Activated naive CD8-positive, alpha-beta T cell treated with anti-CD3 and anti-CD28 coated beads, Interleukin-2, amount 50 U/mL, for 24 hours (primary cell): ENCODE measurements at places on chromosomes 7 and 10.

DNA sequence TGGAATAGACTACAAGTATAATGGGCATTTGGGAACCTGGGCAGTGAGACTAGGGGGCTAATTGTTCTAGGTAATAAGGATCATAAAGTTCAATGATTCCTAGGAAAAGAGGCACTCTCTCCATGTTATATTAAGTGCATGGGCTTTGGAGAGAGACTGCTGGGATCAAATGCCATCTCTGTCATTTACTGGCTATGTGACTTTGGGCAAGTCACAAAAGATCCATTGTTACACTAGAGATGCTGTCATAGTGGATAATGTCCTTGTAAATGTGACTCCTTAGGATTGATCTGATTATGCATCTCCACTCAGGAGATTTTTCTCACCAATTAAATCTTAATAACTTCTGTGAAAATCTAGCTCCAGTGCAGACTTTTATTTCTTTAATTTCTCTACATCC, 156.3 kb upstream of the CACNA2D1 start:
- DNase-seq, result no peak

DNA sequence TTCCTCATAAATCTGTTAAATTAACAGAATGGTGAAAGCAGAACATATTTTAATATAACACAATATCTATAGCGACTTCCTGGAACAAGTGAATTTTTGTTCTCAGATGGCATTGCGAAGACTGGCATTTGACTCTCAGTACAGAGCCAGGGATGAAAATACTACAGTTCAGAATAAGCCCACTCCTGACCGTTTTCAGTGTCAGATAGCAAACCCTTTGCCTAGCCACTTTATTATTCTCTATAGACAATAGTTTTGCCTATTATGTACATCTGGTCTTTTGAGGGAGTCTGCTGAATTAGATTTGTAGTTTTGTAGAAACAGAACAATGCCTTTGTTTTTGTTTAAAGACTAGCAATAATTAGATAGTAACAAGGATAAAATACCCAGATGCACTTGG, 2.3 kb downstream of the MINPP1 start:
- no peak for DNase-seq

DNA sequence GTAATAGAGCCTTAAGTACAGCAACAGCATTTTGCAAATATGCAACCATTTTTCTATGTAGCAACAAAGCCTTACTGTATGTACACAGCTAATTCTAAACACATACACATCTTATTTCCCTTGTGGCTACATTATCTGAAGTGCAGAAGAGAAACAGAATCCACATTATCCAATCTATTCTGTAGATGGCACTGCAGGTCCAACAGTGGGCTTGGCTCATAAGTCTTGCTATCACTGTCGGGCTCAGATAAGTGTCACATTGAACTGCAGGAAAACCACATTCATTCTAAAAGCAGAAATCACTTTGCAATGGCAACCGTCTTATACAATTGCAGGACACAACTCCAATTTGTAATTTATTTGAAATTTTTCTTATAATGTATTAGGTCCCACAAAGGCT, 109.8 kb upstream of the NOBOX start:
- DNase-seq, result no peak

DNA sequence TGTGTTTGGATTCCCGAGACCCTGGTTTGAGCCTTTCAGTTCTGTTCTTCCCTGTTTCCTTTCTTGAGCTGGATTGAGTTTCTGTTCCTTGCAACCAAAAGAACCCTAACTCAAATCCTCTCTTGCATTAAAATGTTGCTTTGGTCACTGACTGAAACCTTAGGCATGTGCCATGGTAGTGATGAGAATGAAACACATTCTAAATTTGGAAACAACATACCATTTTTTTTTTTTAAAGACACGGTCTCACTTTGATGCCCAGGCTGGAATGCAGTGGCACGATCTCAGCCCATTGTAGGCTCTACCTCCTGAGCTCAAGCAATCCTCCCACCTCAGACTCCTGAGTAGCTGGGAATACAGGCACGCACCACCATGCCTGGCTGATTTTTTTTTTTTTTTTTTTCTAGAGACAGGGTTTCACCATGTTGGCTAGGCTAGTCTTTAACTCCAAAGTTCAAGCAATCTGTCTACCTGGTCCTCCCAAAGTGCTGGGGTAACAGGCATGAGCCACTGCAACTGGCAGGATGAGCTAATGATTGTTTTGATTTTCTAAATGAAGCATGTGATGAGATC, 8.4 kb downstream of the THAP5 start:
- DNase-seq, result no peak

- DNase-seq, result no peak
Observed at GRCh38 chr7:117791877-117792780, 81.1 kb downstream of the CTTNBP2 start.

DNA sequence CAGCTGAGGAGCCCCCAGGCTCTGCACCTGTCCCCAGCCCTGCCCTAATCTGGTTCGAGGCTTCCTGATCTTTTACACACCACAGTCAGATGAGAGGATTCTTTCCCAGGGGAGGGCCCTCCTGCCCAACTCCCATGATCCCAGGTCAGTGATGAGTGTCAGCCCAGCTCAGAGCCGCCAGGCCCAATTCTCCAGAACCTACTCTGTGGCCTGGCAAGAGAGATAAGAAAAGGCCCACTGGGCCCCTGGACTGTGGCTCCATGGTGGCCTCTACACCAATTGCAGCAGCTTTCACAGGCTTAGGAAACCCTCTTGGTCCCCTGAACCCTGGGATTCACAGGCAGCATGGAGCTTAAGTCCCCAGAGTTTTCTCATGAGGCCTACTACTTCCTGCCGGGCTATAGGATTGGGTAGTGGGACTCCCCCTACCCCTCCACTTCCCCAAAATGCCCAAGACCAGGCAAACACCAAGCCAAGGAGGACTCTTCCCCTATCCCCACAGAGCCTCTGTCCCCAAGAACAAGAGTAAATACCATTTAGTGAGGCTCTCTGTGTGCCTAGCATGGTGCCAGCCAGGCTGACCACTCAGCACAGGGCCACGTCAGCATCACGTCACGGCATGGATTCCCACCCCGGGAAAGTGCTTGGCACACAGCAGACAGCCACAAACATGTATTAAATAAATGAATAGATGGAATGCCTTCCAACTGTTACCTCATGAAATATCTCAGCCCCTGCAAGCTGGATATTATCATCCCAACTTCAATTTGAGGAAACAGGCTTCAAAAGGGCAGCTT, 100.0 kb downstream of the GRID1 start:
- DNase-seq, result no peak

DNA sequence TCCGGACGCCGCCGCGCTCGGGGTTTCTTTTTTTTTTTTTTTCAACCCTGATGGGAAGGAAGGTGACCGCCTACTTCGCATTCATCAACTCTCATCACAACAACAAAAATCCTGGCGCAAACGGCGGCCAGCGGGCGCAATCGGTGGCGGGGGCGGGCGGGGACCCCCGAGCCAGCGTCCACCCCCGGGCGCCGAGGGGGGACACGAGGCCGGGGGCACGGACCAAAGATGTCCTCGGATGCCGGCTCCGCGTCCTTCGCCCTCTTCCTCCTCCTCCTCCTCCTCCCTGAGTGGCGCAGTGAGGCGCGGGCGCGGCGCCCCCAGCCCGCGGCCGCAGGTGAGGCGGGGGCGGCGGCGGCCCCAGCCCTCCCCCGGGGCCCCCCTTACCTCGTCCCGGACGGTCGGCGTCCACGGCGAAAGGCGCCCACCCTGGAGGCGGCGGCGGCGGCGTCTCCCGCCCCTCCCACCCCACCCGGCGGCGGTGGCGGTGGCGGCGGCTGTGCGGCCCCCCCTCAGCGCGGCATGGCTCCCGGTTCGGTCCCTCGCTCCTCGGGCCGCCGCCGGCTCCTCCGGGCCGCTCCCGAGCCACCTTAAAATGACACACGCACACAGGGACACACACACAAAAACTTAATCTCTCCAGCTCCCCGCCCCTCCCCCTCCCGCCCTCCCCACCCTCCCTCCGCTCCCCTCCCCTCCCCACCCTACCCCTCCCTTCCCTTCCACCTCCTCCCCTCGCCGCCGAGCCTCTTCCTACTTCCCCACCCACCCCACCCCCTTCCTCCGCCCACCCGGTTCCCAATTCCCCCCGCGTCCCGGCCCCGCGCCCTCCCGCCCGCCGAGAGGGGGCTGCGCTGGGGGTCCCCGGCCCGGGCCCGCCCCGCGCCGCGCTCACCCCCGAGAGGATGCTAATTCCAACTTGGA, at the start of gene CTBP2:
Gene CTBP2, minus strand, starts transcription at position 632 of the 924 bp plus-strand sequence.
- no peak for DNase-seq

- DNase-seq, result no peak
Observed at GRCh38 chr7:94406696-94407095, 12.0 kb downstream of the COL1A2 start.

DNA sequence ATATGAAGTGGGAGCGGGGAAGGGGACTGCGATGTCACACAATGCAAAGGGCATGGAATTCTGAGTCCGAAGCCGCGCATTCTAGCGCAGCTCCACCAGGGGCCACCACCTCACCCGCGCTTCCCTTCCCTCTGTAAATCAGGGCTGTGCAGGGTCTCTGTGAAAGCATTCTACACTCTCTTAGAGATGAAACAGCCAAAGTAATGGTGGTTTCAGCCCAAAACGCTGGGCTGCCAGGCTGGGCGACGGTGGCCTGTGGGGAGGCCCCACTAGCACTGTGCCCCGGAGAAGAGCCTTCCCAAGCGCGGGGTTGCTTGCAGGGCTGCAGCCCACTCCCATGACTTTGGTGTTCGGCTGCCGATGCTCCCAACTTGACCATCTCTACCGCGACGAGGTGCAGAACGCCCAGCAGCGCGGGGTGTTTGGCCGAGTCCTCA, 11.4 kb downstream of the ATG9B start:
- DNase-seq, result no peak

- no peak for DNase-seq
Observed at GRCh38 chr7:34900891-34901513, 136.3 kb downstream of the DPY19L1 start.

DNA sequence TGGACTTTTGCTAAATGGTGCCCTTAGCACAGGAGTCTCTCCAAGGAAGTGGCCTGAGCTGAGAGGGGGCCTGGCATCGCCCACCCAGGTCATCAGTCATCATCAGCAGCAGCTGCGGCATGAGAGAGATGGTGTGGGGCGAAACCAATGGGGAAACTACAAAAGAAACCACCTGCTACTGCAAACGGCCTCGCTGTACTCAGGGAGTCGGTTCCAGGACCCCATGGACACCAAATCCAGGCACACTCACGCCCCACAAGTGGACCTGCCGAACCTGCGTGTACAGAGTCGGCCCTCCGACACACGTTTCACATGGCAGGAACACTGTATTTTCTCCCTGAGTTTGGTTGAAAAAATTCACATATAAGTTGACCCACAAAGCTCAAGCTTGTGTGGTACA, 37.8 kb downstream of the DIP2C start:
- no peak for DNase-seq

GRCh38 chr10:90051053-90051452, 349.7 kb downstream of the KIF20B start:
- DNase-seq, result no peak

DNA sequence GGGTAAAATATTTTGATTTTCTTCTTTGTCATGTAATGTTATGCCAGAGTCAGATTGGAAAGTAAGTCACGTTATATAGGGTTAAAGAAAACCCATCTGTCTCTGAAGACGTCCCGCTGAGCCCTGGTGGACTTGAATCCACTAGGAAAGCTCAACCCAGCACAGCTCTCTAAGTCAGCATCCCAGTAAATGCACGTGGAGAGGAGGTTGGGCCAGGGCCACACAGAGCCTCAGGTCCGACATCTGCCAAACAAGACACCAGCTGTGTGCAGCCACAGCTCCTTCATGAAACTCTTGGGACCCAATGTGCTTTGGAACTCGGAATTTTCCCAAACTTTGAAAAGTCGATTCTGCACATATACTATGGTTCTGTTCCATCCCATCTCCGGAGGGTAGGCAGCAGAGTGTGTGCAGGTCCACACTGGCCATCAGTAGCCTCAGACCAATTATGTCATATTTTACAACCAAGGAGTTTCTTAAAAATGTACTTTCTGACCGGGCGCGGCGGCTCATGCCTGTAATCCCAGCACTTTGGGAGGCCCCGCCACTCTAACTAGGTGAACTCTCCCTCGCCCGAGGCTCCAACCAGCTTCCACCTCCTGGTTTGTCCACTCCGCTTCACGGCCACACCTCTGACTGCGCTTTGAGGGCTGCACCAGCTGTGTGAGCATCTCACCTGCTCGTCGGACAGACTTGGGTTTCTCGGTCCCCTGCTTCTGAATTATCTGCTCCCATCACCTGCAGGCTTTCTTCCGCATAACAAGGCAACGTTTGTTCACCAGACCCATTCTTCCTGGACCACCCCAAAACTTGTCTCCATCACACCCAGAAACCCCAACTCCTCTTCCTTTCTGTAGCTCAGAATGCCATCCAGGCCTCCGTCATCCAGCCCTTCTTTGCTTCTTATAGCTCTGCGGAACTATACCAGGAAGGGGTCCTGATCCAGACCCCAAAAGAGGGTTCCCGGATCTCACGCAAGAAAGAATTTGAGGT, 29.7 kb upstream of the DNAJB6 start:
- DNase-seq, result no peak

GRCh38 chr10:127836966-127837365, 55.8 kb downstream of the CLRN3 start:
- no peak for DNase-seq

- DNase-seq, result no peak
Observed at GRCh38 chr7:6315746-6316145, 43.3 kb upstream of the CYTH3 start.

GRCh38 chr10:122678266-122678665, 21.4 kb downstream of the C10orf120 start:
- DNase-seq, result no peak

- no peak for DNase-seq
Observed at GRCh38 chr7:11332186-11332864, 358.7 kb downstream of the PHF14 start.

- no peak for DNase-seq
Observed at GRCh38 chr7:70679661-70680060, 452.3 kb upstream of the GALNT17 start.

DNA sequence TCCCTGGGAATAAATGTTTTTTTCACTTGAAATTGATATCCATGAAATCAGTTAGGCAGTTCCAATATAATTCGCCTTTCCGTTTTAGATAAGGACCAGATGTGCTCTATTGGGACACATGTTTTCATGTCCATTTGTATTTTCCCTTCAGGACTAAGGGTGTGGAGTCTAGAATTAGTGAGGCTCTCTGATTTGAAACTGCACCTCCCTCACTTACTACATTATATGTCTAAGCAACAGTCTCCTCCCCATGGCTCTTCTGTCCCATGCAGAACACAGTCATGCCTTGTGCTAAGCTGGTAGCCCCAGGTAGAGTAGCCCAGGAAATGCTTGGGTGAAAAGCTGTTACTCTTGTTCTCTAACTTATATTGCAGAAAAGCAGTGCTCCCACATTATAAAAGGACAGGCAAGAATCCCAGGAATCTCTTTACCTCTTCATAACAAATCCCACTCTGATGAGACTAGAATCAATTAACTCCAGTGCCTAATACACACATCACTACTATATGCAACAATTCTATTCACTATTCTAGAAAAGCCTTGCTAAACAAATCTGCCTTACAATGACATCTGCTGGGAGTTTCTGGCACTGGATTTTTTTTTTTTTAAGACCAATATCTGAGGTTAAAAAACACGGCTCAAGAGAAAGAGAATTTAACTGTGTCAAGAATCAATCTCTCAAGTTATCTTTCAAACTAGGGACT, 293.9 kb downstream of the SNX13 start:
- no peak for DNase-seq

- DNase-seq, result no peak
Observed at GRCh38 chr10:113692271-113692670, 12.6 kb downstream of the CASP7 start.

GRCh38 chr7:78770422-78771410, 682.8 kb downstream of the MAGI2 start:
- no peak for DNase-seq
